ENCODE measurements at places on chromosomes 4 and X.

DNA sequence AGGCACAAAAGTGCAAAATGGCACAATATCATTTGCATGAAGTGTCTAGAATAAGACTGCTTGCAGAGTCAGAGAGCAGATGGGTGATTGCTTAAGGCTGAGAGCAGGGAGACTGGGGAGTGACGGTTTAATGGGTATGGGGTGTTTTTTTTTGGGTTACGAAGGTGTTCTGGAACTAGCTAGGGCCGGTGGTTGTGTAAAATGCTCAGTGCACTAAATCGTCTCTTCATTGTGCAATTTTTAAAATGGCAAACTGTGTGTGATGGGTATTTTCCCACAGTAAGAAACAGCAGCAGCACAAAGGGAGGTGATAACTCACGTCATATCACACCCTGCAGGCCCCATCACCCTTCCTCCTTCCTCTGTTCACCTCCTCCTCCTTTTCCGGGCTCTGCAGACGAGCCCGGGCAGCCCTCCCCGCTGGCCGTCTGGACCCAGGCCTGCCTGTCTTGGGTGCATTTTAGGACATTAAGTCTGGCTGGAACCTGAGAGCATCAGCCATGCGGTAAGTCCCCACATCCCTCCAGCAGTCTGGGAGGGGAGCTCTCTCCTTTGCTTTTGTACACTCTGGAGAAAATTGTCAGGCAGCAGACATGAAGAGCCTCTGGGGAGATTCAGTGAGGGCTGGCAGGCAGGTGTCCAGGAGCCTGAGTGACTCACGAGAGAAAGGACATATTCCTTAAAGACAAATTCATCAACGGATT, 42.7 kb downstream of the ASMT start:
- DNase-seq, result no peak

- DNase-seq, result no peak
Observed at GRCh38 chr4:87120010-87120409, 100.4 kb downstream of the KLHL8 start.

DNA sequence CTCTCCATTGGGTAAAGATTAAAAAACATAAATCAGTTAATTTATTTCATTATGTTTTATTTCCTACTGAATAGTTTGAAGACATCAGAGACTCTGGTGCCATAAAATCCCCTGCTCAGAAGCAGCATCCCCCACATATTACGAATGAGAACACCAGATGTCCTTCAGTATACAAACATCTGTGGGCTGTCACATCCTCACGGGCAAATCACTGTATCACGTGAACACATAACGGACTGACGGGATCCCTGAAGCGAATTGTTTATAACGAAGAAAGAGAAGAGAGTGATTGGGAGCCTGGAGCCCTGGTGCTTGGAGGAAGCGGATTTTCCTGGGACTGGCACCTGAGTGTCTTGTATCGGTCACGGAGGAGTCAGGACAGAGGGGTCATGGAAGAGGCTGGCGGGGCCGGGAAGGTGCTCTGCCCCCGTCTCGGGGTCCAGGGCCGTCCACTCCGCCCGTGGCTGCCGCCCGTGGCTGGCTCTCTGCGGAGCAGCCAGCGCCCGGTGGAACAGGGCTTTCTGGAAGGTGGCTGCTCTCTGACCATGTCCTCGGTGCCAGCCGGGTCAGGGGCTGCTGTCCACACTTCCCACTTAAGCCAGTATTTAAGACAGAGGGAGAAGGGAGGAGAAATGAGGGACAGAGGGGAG, 452.7 kb upstream of the FAT1 start:
- no peak for DNase-seq

DNA sequence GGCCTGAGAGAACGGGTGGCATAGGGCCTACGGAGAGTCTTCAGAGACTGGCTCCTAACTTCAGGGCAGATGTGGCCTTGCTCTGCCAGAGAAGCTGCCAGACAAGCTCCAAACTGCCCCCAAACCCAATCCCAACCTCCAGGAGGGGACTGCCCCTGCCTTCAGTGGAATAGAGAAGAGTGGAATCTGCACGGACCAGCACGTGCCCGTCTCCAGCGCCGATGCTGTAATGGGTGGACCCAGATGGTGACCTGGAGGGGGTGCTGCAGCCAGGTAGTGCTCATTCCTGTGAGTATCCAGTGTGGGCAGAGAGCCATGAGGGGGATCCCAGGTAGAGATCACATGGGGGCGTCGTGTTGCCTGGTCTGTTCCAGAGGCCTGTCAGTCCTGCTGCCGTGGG, 73.2 kb upstream of the NKX1-1 start:
- DNase-seq, result no peak

DNA sequence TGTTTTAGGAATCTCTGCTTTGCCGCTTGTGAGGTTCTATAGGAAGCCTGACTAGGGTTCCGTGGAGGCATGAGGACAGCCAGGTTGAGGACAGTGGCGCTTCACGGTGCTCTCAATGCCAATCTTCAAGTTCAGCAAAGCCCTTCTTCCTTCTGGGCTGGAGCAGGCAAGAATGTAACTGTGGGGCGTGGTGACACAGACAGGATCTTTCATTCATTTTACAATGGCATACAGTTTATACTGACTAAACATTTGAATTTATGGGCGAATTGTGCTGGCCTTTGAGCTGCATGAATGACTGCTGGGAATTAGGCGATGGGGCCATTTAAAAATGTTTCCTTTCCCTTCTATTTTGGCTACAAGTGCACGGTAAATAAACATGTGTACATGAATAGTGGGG, 2.9 kb upstream of the NHS start:
- DNase-seq, result no peak

GRCh38 chr4:3348621-3349020, 55.8 kb downstream of the RGS12 start:
- no peak for DNase-seq

DNA sequence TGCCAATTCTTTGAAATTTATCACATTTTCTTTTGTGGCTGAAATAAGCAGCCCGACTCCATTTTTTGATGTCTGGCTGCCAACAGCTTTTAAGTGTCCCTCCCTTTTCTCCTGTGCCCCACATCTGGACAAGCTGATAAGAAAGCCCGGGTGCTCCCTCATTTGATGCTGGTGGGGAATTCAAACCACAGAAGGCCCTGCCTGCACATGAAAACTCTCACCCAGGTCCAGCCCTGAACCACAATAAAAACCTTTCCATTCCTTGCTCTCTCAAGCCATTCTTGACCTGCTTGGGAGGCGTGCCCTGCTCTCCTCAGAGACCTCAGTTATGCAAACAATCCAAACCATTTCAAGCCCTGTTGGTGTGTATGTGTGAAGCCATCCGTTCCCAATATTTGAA, 93.9 kb downstream of the FAM53A start:
- no peak for DNase-seq

DNA sequence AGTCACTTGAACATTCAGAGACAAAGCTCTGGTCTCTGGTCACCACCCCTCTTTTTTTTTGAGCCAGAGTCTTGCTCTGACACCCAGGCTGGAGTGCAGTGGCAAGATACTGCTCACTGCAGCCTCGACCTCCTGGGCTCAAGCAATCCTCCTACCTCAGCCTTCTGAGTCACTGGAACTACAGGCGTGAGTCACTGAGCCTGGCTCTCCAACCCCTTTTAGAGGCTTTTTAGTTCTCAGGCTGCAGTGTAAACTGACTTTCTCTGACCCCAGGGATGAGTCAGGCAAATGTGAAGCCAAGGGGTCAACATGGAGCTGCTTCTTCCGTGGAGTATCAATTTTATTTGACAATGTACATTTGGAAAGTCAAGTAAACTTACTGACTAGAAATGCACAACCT, 229.2 kb downstream of the PTTG2 start:
- no peak for DNase-seq

DNA sequence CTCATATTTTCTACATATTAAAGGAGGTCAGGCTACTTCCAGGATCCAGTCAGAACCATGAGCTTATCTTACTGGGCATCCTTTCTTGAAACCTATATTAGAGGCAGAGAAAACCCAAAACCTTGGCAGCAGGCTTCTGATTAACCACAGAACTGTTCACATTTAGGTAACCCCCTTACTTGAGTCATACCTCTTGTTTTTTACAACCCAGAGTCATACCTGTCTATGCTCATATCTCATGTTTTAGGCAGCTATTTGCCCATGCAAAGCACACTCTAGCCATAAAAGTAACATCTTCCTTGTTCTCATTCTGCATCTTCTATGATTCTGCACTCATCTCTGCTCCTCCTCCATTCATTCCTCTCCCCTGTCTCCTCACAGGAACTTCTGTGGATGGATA, 138.0 kb upstream of the SMIM31 start:
- DNase-seq, result no peak

DNA sequence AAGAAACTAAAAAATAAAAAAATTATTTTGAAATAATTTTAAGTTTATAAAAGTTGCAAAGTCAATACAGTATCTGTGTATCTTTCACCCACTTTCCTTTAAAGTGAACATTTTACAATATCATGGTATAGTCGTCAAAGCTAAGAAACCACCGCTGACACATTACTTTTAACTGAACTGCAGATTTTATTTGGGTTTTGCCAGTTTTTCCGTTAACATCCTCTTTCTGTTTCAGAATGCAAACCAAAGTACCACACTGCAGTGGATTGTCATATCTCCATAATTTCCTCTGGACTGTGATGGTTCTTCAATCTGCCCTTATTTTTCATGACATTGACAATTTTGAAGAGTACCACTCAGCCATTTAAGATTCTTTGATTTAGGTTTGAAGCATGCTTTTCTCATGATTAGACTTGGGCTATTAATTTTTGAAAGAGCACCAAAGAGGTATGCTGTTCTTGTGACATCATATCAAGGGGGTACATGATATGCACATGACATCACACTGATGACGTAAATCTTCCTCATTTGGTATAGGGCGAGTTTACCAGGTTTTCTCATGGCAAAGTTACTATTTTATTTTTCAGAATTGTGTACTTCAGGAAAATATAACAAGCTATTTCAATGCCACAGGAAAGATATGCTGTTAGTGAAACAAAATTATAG, 3.6 kb upstream of the CXCL1 start:
- DNase-seq, result no peak
